ENCODE measurements at places on chromosomes 7 and 10.

DNA sequence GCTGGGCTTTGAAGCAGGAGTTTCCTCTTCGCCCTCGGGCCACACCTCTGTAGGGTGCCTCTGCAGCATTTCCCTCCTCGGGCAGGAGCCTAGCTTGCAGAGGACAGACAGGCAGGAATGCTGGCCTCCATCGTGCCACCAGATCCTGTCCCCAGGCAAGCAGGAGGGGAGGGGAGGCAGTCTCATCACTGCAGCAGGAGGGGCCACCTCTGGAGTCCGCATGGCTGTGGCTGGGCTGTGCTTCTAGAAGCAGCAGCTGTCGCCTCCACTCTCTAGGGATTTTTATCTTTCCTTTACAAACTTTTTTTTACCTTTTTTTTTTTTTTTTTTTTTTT, 181.4 kb downstream of the CUX1 start:
- H3K4me1 ChIP-seq: no peaks in the 10 kb centered on the region
- H3K27ac ChIP-seq: no peak overlapping the region
- no peaks in the 10 kb centered on the region for H3K36me3 ChIP-seq
- no peak overlapping the region for H3K4me3 ChIP-seq

GRCh38 chr7:3214090-3214413, 87.0 kb upstream of the SDK1 start:
- H3K36me3 ChIP-seq: no peaks in the 10 kb centered on the region
- no peaks in the 10 kb centered on the region for H3K27me3 ChIP-seq
- peaks cover 21% of the 10 kb centered on the region for H3K4me1 ChIP-seq
- H3K27ac ChIP-seq: no peak overlapping the region

- no peak for DNase-seq
- no peaks in the 10 kb centered on the region for H3K27me3 ChIP-seq
- H3K4me1 ChIP-seq: no peaks in the 10 kb centered on the region
Measured at GRCh38 chr10:106637873-106638272, 526.6 kb downstream of the SORCS1 start.

GRCh38 chr10:125123476-125124114, 36.8 kb downstream of the CTBP2 start:
- peak overlapping the region; percentile 16 for H3K4me3 ChIP-seq
- no peaks in the 10 kb centered on the region for H3K27me3 ChIP-seq
- peaks cover 94% of the 10 kb centered on the region for H3K4me1 ChIP-seq
- DNase-seq: peak; percentile 80
- peak overlapping the region; percentile 86 for H3K27ac ChIP-seq
- H3K36me3 ChIP-seq: peaks cover 7% of the 10 kb centered on the region

DNA sequence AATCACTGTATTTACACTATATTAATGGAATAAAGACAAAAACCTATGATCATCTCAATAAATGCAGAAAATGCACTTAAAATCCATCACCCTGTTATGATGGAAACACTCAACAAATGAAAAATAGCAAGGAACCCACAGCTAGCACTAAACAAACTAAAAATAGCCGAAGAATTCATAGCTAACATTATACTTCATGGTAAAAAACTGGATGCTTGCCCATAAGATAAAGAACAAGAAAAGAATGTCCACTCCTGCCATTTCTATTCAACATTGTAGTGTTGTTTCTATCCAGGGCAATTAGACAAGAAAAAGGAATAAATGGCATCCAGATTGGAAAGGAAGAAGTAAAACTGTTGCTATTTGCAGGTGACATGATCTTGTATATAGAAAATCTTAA, 142.1 kb downstream of the STK31 start:
- no peak overlapping the region for H3K27ac ChIP-seq
- DNase-seq: no peak
- no peak overlapping the region for H3K4me3 ChIP-seq
- no peaks in the 10 kb centered on the region for H3K36me3 ChIP-seq

DNA sequence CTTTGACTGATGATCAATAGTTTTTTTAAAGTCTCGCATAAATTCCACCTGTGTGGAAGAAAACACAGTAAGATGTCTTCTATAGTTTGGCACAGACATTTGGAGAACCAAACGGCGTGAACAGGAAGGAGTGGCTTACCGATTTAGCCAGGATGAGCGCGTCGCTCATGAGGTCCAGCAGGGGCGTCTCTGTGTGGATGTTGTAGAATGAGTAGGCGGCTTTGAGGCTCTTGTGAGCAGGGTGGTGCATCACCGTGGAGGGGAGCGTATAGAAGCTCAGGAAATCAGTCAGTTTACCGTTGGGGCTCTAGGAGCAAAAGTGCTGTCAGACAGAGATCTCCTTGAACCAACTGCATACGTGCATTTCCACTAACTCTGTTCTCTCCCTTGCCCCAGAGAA, 15.5 kb downstream of the RPP38 start:
- H3K27ac ChIP-seq: no peak overlapping the region
- no peaks in the 10 kb centered on the region for H3K4me1 ChIP-seq
- no peak overlapping the region for H3K4me3 ChIP-seq
- H3K36me3 ChIP-seq: peaks cover 79% of the 10 kb centered on the region
- no peak for DNase-seq

GRCh38 chr10:98921316-98921715, 314.3 kb downstream of the HPSE2 start:
- no peak overlapping the region for H3K4me3 ChIP-seq
- no peak overlapping the region for H3K27ac ChIP-seq
- H3K4me1 ChIP-seq: no peaks in the 10 kb centered on the region
- DNase-seq: no peak
- no peaks in the 10 kb centered on the region for H3K27me3 ChIP-seq

DNA sequence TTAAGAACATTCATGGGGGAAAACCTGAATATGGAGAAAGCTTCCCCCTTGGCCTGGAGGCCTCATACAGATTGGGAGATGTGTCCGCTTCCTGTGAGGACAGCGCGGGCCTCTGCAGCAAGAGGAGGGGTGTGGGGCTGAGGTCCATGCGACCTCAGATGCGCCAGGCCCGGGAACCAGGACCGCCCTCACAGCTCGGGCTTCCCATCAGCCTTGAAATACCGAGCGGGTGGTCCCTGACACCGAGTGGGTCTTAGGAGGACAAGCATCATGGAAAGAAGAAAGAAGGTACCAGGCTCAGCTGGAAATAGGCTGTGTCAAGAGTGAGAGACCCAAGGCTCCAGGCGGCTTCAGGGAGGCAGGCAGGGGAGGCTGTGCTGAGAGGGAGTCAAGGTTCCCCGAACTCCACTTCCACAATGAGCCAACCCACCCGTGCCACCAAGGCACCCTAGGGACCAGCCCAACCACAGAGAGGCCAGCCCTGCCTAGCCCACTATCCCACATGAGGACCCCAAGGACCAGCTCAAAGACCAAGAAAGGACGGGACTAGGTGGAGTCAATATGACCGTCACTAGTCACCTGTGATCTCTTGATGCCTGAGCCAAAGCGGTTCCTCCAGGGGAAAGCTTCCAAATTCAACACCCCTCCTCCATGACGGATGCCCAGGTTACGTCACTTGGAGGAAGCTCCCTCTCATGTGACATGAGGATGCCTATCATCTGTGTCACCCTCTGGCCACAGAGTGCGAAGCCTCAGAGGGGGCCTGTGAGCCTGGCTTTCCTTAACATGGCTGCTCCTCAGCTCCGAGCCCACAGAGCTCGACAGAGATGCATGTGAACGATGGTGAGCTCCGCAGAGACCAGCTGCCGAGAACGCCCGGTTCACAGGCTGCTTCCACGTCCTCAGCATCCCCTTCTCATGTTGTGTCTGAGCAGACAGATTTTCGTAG, 103.7 kb downstream of the TCERG1L start:
- no peak overlapping the region for H3K27ac ChIP-seq
- no peaks in the 10 kb centered on the region for H3K27me3 ChIP-seq
- H3K4me3 ChIP-seq: no peak overlapping the region
- no peaks in the 10 kb centered on the region for H3K4me1 ChIP-seq
- no peaks in the 10 kb centered on the region for H3K36me3 ChIP-seq

GRCh38 chr10:66591865-66592264, 334.0 kb upstream of the LRRTM3 start:
- no peaks in the 10 kb centered on the region for H3K36me3 ChIP-seq
- no peak overlapping the region for H3K4me3 ChIP-seq
- no peak overlapping the region for H3K27ac ChIP-seq
- H3K4me1 ChIP-seq: no peaks in the 10 kb centered on the region

- H3K4me1 ChIP-seq: no peaks in the 10 kb centered on the region
- no peaks in the 10 kb centered on the region for H3K36me3 ChIP-seq
- H3K27ac ChIP-seq: no peak overlapping the region
- no peak for DNase-seq
Measured at GRCh38 chr7:123398921-123399320, 135.5 kb downstream of the IQUB start.

DNA sequence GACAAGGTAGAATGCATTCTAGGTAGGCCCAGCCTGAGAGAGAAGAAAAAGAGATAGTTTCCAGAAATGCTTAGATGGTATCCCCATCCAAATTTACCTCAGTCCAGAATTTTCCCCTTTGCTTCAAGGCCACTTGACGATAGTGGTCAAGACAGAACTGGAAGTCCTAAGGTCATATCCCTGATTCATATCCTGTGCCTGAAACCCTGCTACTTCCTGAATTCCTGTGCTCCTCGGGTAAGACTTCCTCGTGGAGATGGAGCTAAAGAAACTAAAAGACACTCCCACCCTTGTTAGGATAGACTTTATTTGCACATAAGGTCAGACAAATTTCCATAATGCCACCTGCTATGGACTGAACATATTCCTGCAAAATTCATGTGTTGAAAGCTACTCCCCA, 175.9 kb downstream of the EVX1 start:
- H3K27me3 ChIP-seq: peaks cover 2% of the 10 kb centered on the region
- DNase-seq: no peak
- no peak overlapping the region for H3K4me3 ChIP-seq
- H3K36me3 ChIP-seq: no peaks in the 10 kb centered on the region
- H3K4me1 ChIP-seq: no peaks in the 10 kb centered on the region
- H3K27ac ChIP-seq: no peak overlapping the region

GRCh38 chr10:114426476-114426875, 22.2 kb upstream of the AFAP1L2 start:
- no peaks in the 10 kb centered on the region for H3K36me3 ChIP-seq
- peaks cover 11% of the 10 kb centered on the region for H3K4me1 ChIP-seq
- H3K27me3 ChIP-seq: no peaks in the 10 kb centered on the region

- H3K27me3 ChIP-seq: no peaks in the 10 kb centered on the region
- peak overlapping the region; percentile 81 for H3K4me3 ChIP-seq
Measured at GRCh38 chr7:106283831-106284713, 711 bp downstream of the NAMPT start.

GRCh38 chr7:26533217-26533616, 241.6 kb downstream of the SNX10 start:
- no peaks in the 10 kb centered on the region for H3K27me3 ChIP-seq
- H3K4me3 ChIP-seq: no peak overlapping the region
- DNase-seq: no peak
- no peak overlapping the region for H3K27ac ChIP-seq
- H3K4me1 ChIP-seq: no peaks in the 10 kb centered on the region

DNA sequence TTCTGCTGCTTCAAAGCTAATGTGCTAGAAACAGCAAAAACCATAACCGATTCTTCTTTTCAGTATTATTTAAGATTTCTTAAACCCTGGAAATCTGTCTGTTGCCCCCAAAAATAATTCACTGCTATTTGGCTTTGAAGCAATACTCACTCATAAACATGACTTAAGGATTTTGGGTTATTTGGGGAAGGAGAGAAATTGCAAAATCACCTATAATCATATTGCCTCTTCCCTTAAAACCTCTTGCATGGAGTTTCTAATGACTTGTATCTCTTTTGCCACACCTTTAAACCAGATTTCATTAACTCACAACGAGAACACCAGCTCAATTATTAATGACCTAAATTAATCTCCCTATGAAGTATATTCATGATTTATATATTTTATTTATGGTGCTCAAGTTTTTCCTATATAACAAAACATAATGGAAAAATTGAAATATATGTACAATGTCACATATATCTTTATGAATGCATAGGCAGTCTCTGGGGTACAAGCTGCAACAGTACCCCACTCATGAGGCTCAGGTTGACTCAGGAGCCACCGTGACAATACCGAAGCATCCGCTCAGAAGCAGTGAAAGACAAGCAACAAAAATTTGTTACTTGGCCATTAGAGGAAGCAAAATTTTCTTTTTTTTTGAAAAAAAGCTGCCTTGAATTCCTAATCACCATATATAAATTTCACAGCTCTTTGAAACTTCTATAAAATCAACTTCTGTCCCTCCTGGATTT, 3.0 kb downstream of the NAMPT start:
- no peak for DNase-seq
- no peak overlapping the region for H3K27ac ChIP-seq
- peaks cover 18% of the 10 kb centered on the region for H3K4me1 ChIP-seq
- H3K27me3 ChIP-seq: no peaks in the 10 kb centered on the region

GRCh38 chr10:11270135-11270857, 252.6 kb downstream of the CELF2 start:
- H3K4me3 ChIP-seq: no peak overlapping the region
- H3K4me1 ChIP-seq: no peaks in the 10 kb centered on the region
- DNase-seq: peak; percentile 71
- H3K36me3 ChIP-seq: peaks cover 29% of the 10 kb centered on the region
- no peak overlapping the region for H3K27ac ChIP-seq
- no peaks in the 10 kb centered on the region for H3K27me3 ChIP-seq

GRCh38 chr10:71771821-71772617, 1.3 kb downstream of the VSIR start:
- H3K4me1 ChIP-seq: peaks cover 10% of the 10 kb centered on the region
- no peaks in the 10 kb centered on the region for H3K27me3 ChIP-seq
- peak overlapping the region; percentile 95 for H3K27ac ChIP-seq
- no peaks in the 10 kb centered on the region for H3K36me3 ChIP-seq
- DNase-seq: peak; percentile 84

DNA sequence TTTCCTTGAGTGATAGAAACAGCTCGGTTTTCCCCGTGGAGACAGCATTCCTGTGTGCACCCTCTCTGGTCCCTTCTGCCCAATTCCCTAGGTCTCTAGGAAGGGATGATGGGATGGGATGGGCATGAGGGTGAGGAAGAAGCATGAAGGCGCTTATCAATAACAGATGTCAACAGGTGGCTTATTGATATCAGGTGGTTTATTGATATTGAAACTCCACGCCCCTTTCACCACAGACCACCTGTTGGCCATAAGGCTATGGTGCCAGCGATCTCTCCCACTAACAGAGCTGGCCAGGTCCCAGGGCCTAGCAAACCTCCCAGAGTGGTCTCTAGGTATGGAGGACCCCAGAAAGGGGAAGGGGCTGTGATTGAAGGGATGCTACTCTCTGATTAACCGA, 7.9 kb downstream of the MOSPD3 start:
- no peaks in the 10 kb centered on the region for H3K4me1 ChIP-seq
- no peak overlapping the region for H3K4me3 ChIP-seq
- no peak for DNase-seq

DNA sequence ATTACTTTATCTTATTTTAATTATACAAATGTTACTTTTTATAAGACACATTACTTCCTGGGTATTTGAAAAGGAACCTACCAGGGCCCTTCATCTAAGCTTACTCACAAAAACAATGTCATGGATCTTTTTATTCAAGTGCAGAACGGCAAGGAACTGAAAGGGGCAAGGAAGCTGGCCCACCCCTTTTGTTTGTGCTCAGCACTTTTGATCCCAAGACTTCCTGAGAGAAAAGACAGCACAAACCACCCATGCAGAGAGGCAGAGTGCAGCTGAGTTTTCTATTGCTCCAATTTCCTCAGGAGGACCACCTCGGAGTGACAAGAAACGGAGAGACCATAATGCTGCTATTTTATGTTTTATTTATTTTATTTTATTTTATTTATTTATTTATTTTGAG, 232.0 kb upstream of the NRP1 start:
- DNase-seq: no peak
- H3K27me3 ChIP-seq: no peaks in the 10 kb centered on the region
- no peak overlapping the region for H3K27ac ChIP-seq
- no peaks in the 10 kb centered on the region for H3K4me1 ChIP-seq
